ENCODE measurements at places on chromosomes 2 and 18. TPM values are rescaled to one million over a fixed set of nuclear protein-coding genes. Genes with fewer than 3 reads are reported as not detected.

The FOXI3 gene
- total RNA-seq: not detected

The CCDC141 gene
- 208 TPM for total RNA-seq

DNA sequence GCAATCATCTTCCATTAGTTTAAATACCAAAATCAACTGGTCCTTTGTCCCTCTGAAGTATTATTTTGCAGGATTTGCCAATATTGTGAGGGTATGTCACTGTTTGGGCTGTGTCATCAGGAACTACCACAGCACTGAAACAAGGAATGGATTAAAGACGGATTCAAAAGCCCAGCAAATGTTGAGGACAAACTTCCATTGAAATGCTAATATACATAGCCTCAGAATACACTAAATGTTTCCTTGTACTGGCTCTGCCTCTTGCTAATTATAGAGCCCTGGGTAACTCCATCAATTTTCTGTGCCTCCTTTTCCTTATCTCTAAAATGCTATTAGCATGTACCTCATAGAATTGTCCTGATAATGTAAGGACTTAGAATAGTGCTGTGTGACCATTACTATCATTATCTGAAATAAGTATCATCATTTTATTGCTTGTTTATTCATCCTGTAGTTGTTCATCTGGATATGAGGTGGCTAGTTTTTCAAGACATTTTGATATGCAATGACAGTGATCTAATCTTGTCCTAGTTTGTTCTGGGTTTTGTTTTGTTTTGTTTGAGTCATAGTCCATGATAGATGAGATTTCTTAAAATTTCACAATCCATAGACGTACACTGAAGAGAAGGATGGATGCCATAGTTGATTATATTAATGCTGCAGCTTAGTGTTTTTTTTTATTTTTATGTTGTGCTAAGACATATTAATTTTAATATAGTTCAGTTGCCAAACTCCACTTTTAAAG, 333.4 kb upstream of the KCNH7 start:
- H3K4me3 ChIP-seq: no peak overlapping the region
- no peaks in the 10 kb centered on the region for H3K36me3 ChIP-seq
- peaks cover 15% of the 10 kb centered on the region for H3K27me3 ChIP-seq
- no peaks in the 10 kb centered on the region for H3K4me1 ChIP-seq
- no peak overlapping the region for H3K27ac ChIP-seq

- H3K27me3 ChIP-seq: no peaks in the 10 kb centered on the region
- H3K4me3 ChIP-seq: no peak overlapping the region
- peaks cover 22% of the 10 kb centered on the region for H3K36me3 ChIP-seq
- no peak for DNase-seq
Observed at GRCh38 chr2:214740867-214741395, 68.6 kb downstream of the BARD1 start.

GRCh38 chr2:190023860-190024259, 38.7 kb downstream of the MSTN start:
- H3K27ac ChIP-seq: no peak overlapping the region
- peaks cover 4% of the 10 kb centered on the region for H3K27me3 ChIP-seq

DNA sequence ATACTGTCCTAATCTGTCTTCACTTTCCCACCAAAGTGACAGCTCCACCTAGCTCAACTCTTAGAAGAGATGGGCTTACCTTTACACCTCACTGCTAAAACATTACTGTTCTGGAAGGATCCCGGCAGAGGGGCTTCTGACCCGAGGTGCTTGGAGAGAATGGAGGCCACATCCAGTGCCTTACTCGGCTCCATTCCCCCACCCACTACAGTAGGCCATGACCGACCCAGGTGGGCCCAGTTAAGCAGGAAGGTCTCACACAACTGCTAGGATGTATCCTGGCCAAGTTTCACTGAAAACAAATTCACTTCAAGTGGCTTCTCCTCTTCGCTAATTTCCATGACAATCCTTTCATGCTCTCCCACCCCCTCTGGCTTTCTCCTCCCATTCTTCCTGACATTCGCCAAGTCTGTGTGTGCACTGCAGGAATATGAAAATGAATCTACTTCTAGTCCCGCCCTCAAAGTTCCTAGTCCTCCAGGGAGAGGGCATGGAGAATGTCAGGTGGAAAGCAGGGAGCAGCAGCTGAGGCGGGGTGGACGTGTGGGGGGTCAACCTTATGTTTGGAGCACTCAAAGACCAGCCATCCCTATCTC, 11.8 kb downstream of the WIPF1 start:
- no peak overlapping the region for H3K4me3 ChIP-seq
- peaks cover 19% of the 10 kb centered on the region for H3K4me1 ChIP-seq
- no peak overlapping the region for H3K27ac ChIP-seq
- H3K27me3 ChIP-seq: no peaks in the 10 kb centered on the region
- DNase-seq: no peak
